ENCODE measurements at places on chromosomes 4 and X. TPM values are rescaled to one million over a fixed set of nuclear protein-coding genes. Genes with fewer than 3 reads are reported as not detected.

GRCh38 chr4:2095236-2096072 is 36.3 kb downstream of the NAT8L start:
- no peak for DNase-seq

DNA sequence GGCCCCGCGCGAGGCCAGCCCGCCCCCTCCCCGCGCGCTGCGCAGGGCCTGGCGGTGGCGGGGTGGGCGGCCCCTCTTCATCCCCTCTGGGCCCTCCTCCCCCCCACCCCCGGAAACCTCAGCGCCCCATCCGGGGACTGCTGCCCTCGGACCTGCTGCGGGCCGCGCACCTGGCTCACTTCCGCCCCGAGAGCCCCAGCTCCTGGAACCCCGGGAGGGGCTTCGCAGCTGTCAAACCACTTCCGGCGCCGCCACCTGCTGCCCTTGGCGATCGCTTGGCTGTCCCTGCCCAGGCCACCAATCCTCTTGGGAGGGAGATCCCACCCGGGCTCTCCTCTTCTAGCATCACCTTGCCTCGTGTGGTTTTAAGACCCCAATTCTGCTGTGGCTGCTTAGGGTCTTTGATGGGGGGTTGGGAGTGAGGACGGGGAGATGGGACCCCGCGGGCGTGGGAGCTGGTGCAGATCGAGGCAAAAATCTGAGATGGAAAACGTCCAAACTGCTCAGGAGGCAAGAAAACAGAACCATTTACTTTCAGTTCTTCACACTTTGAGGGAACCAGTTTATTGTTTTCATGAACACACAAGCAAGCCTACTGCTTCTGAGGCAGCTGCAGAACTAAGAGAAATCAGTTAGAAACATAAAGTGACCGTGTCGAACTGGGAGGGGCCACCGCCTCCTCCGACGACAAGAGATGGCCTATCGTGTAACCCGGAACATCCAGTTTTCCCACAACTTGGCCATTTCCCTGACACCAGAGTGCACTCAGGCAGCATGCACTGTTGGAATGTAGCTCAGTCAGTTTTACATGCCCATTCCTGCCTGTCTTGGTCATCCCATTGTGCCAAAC is 754 bp downstream of the MTMR1 start:
- DNase-seq = no peak

- DNase-seq = no peak
Measured at GRCh38 chr4:101968364-101968763, 177.8 kb downstream of the BANK1 start.

GRCh38 chr4:153781717-153782416 is 7.0 kb downstream of the SFRP2 start:
- DNase-seq = no peak

DNA sequence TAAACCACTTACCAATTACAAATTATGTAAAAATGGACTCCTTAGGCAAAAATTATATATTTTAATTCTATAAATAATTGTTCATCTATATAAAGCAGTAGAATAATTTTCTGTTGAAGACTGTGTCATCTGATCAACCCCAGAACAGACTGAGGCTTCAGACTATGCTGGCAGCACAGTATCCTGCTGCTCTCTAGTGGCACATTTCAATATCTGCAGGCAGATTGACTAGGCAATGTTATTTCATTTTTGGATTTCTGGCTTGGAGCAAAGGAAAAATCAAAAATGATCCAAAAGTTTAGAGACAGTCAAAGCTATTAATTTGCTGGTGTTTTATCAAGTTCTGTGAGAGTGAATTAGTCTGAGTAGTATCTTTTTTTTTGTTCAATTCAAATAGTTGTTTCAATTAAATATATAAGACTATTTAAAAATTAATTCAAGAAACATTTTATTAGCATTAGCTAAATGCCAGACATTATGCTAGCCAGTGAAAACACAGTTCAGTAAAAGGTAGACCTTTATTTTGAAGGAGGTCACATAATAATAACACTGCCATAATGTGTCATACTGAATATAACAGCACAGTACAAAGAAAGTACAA is 21.3 kb upstream of the SULT1E1 start:
- no peak for DNase-seq

- DNase-seq = no peak
Measured at GRCh38 chr4:173074501-173074946, 94.1 kb upstream of the GALNT7 start.

DNA sequence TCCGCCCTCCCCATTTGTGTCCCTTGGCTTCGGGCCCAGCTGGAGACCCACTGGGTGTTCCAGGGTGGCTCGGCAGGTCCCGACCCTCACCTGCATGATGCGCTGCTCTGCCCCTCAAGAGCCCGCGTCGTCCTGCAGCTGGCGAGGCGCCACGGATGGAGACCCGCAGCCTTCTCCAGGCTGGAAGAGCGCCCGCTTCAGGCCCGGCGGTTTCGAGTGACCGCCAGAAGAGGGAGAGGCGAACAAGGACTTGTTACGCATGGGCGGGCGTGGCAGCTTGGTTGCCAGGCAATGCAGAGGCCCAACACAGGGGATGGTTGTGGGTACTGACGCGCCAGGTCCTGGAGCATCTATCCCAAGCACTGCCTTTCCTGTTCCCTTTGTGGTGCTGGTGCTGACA is at the start of gene PDCL2:
Gene PDCL2, minus strand, starts transcription at position 232 of the 400 bp plus-strand sequence. Its CDS starts 136 bp downstream, at position 96.
- no peak for DNase-seq

GRCh38 chrX:28901637-28902036 is 314.4 kb downstream of the IL1RAPL1 start:
- DNase-seq = no peak

- no peak for DNase-seq
Measured at GRCh38 chr4:121070274-121070673, 2.1 kb downstream of the NDNF start.

Gene SPACA5
- total RNA-seq = not detected

Gene OPN1MW3
- not detected for total RNA-seq
